ENCODE measurements at places on chromosomes 11 and 22.
A peak's percentile ranks its signal among the peaks of the same experiment; 100 is the strongest.

DNA sequence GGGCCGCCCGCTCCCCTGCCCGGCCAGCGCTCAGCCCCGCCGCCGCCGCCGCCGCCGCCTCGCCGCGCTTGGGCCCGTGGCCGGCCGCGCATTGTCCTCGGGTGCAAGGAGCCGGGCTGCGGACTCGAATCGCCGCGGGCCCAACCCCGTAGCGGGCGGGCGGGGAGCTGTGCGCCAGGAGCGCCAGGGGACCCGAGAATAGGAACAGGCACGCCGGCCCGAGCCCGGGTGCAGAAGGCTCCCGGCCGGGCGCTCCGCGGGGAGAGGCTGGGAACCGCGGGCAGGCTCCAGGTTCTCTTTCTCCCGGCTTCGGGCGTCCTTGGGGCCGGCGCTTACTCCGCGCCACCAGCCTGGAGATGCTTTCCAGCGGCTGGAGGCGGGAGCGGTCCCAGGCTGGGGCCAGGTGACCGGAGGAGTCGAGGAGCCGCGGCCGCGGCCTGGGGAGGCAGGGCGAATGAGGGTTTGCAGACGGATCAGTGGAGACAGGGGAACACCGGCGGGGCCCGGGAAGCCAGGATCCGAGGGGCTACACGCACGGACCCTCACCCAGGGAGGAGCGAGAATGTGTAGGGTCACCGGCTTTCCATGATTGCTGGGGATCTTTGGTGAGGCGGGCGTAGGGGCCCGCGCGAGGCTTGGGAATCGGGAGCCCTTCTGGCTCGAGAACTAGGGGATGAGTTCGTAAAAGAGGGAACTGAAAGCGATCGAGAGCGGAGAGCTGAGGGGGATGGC lies 726 bp downstream of the PKNOX2 start:
- peak; percentile 4 for DNase-seq

DNA sequence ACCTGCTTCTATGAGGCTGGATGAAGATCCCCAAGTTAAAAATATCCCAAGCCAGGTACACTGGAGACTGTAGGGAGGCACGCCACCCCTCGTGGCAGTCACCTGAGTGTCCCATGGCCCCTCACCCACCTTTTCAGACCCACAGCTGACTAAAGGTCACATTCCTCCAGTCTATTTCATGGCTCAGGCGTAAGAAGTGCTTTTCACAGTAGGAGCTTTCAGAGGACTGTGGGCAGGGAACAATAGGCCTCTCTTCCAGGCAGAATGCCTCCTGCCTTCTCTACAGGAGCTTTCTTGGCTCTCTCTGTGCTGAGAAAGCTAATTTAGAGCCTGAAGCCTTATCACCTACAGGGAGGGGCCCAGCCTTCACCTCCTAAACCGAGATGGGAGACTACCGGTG lies 73.8 kb downstream of the C11orf58 start:
- DNase-seq, result no peak

DNA sequence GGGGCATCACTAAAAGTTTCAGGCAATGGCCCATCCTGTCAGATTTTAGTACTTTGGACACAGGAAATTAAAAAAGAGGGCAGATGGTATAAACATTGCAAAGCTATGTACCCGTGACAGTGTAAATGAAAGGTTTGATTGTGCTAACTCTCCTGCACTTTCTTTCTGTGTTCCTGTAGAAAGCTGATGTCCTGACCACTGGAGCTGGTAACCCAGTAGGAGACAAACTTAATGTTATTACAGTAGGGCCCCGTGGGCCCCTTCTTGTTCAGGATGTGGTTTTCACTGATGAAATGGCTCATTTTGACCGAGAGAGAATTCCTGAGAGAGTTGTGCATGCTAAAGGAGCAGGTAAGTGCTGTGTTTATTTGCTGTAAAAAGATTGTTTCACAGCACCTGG lies 10.3 kb downstream of the CAT start:
- no peak for DNase-seq

GRCh38 chr22:30918761-30919160 lies 49.8 kb downstream of the MORC2 start:
- no peak for DNase-seq

DNA sequence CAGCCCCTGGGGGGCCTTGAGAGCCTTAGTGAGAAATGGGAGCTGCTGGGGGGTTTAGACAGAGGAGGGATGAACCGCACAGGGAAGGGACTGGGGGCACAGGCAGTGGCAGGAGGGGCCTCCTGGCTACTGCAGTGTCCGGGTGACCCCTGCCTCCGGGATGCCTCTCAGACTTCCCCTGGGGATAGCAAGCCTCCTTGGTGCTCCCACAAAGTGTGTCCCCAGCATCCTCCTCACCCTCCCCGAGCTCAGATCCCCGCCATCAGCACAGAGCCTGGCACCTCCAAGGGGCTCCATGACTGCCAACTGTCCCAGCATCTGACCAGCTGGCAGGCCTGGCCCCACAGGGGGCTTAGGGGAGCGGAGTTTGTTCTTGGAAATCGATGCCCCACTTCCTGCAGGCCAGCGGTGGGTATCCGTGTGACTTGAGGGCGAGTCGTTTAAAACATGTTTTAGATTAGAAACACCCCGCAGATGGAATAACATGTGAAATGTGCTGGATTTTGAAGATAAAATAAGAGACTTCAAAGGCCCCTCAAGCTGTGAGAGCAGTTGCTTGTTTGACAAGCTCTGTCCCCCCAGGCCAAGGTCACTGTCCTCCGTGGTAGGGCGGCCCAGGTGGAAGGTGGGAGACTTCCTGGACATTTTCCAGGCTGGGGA lies 13.5 kb upstream of the FLRT1 start:
- DNase-seq, result no peak

- peak; percentile 49 for DNase-seq
Observed at GRCh38 chr11:22976146-22976545, 115.9 kb upstream of the CCDC179 start.

DNA sequence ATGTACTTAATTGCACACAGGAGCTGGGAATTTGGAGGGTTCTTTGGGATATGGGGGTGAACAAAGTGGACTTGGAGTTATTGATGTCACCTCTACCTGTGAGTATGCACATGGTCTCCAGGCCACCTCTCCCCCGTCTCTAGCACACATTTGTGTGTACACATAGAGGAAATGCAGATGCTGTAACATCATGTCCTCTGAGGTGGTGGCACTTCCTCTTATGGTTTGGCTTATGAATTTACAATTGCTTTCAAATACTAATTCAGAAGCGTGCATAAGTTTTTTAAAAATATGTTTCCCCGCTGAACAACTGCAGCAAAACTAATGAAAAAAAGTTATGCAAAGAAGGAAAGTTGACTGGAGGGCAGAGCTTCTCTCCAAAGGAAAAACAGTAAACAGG lies 152.0 kb upstream of the TENM4 start:
- DNase-seq, result no peak

DNA sequence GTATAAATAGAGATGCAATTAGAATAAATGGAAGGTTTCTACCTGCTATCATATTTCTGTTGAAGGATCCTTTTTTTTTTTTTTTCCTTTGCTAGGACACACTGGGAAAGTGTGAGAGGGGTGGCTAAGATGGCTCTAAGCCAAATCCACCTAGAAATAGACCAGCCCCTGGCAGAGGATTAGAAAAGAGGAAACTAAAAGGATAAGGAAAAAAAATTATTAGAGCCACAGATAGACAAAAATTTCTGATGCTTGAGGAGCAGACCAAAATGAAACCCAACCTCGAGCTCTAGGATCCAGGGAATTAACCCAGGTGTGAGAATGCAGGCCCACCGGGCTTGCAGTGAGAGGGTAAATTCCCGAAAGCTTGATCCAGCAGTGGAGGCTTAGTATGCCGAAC lies 262.3 kb downstream of the CADM1 start:
- DNase-seq, result no peak

- no peak for DNase-seq
Observed at GRCh38 chr11:83459798-83460197, 173.6 kb upstream of the CCDC90B start.

DNA sequence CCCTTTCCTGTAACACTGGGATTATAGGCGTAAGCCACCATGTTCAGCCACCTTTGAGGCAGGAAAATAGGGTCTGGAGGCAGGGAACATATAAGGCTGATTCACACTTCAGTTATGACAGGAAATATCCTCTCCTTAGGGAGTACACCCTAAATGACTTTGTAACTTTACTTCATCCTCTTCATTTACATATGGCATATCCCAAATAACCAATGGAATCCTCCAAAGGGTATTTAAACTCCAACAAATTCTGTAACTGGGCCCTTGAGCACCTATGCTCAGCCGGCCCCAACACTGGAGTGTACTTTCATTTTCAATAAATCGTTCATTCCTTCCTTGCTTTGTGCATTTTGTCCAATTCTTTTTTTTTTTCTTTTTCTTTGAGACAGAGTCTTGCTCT lies 1.6 kb upstream of the KAT5 start:
- DNase-seq, result no peak

DNA sequence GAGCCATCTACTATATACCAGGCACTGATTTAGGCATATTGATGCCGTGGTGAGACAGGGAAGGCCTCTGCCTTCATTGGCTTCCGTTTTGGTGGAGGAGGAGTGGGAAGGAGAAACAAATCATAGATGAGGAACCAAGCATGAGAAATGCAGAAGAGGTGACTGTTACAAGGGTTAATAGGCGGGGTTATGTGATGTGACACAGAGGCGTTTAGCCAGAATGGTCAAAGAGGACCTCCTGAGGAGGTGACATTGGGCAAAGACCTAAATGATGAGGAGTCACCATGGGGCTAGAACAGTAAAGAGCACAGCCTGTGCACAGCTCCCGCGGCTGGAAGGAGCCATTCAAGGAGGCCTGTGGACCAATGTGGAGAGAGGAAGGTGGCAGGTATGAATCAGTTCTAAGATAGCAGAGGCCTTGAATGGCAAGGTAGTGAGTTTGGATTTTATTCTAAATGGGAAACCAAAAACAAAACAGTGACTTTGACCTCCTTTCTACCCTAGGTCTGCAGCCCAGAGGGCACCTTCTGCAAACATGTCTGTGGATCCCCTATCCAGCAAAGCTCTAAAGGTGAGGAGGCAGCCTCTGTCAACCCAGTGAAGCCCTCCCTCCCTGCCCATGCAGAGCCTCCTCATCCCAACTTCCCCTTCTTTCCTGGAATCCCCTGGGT lies 11.7 kb downstream of the MAFF start:
- DNase-seq, result no peak

- peak; percentile 58 for DNase-seq
Observed at GRCh38 chr22:27318516-27318915, 483.0 kb downstream of the MN1 start.

DNA sequence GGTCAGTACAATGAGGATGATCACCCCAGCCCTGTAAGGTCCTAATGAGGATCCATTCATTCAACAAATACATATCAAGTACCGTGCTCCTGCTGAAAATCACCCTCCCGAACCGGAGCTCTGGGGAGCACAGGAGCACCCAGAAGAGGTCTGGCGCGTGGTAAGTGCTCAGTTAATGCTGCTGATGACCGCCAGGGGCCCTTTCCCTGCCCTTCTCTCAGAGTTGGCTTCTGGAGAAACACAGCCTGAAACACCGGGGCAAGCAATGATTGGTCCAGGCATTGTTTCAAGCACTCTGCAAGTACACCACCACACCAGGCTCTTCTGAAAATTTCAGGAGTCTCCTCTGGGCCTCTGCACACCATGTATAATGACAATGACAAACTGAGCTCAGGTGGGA lies 3.8 kb upstream of the CCDC86 start:
- DNase-seq, result no peak

DNA sequence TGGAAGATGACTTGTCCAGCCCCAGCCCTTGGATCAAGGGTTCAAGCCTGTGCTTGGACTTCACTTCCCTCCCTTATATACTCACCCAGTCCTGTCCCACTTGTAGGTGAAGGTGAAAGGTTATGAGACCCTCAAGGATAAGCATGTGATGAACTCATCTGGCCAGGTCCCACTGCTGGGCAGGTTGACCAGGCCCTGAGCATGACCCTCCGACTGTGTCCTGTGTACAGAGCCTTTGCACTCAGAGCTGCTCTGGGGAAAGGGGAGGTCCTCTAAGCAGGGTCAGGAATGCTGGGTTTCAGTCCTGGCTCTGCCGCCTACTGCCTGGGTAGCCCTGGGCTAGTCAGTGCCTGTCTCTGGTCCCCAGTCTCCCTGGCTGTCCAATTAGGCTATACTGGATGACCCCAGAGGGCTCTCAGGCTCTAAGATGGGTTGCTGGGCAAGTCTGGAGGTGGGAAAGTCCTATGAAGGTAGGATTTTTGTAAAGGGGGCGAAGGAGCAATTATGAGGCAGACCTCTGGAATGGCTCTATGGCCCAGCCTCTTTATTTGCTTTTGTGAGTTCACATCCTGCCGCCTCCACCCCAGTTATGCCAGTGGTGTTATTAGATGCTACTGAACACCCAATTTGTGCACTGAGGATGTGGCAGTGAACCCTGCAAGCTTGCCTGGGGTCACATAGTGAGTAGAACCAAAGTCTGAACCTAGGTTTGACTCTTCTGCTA lies 14.1 kb downstream of the DGAT2 start:
- no peak for DNase-seq

- no peak for DNase-seq
Observed at GRCh38 chr11:115238791-115239190, 265.4 kb downstream of the CADM1 start.

GRCh38 chr11:29985248-29985647 lies 31.6 kb downstream of the KCNA4 start:
- no peak for DNase-seq

DNA sequence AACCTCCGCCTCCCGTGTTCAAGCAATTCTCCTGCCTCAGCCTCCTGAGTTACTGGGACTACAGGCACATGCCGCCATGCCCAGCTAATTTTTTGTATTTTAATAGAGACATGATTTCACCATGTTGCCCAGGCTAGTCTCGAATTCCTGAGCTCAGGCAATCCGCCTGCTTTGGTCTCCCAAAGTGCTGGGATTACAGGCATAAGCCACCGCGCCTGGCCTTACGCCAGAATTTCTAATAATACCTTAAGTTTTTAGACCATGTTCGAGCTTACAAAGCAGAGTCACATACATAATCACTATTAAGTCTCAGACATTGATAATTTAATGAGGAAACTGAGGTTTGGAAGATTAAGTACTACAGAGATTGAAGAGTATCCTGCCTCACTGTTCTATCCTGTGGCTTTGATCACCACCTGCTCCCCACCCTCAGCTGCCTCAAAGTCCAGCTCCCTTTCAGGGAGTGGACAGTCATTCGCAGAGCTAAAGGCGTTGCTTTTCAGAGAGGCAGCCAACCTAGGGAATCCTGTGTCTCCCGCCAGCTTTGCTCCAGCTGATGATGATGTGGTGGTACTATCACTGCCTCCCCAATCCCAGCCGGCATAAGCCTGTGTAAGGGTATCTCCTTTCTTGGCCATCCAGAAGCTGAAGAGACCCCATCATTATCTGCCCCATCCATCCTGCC lies 7.7 kb downstream of the UBASH3B start:
- no peak for DNase-seq

- DNase-seq, result no peak
Observed at GRCh38 chr22:26941896-26942636, 284.7 kb downstream of the MIAT start.

DNA sequence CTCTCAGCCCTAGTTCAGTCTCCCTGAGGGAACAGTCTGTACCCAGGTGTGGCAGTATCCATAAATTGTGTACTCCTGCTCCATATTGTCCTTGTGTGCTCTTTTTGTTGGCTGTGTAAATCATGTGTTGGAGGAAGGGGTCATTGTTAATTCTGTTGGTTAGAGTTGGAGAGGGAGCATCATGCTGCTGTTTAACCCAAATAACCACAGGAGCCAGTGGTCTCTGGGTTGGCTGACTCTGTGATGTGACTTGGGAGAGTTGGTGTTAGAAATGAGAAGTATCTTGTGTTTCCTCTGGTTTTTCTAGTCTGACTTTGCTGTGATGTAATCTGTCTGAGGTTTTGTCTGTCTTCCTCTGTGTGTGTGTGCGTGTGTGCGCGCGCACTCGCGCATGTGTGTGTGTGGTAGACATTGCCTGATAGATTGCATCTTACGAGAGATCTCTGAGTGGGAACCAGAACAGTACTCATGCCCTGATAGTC lies 30.5 kb downstream of the CTNND1 start:
- DNase-seq, result no peak

GRCh38 chr11:60208146-60208895 lies 25.4 kb upstream of the MS4A6A start:
- DNase-seq, result no peak
